Stimulated activated CD4-positive, alpha-beta T cell treated with anti-CD3 and anti-CD28 coated beads, Interleukin-15, amount 100 ng/mL, for 1 hour (primary cell): ENCODE measurements at places on chromosomes 3 and 15.
A peak's percentile ranks its signal among the peaks of the same experiment; 100 is the strongest.

- no peak for DNase-seq
Measured at GRCh38 chr3:23761440-23761896, 44.3 kb upstream of the UBE2E1 start.

DNA sequence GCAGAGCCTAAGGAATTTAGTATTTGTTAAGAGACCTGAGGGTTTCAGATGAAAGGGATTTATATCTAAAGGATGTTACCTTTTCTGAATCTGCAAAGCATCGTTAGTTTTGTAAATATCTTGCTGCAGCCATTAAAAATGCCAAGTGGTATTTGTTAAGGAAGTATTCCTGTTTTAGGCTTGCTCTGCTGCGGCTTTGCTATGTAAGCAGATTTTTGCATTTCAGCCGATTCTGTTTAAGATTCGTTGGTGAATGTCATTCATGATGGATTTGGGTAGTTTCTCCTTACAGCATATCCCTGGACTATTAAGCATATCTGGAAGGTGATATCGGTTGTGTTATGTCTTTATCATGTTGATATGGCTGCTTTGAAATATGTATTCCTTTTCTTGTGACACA is 1.0 kb downstream of the USP8 start:
- no peak for DNase-seq

GRCh38 chr3:66722675-66723074 is 221.9 kb upstream of the LRIG1 start:
- no peak for DNase-seq

- no peak for DNase-seq
Measured at GRCh38 chr15:73364070-73364469, 4.7 kb downstream of the HCN4 start.

DNA sequence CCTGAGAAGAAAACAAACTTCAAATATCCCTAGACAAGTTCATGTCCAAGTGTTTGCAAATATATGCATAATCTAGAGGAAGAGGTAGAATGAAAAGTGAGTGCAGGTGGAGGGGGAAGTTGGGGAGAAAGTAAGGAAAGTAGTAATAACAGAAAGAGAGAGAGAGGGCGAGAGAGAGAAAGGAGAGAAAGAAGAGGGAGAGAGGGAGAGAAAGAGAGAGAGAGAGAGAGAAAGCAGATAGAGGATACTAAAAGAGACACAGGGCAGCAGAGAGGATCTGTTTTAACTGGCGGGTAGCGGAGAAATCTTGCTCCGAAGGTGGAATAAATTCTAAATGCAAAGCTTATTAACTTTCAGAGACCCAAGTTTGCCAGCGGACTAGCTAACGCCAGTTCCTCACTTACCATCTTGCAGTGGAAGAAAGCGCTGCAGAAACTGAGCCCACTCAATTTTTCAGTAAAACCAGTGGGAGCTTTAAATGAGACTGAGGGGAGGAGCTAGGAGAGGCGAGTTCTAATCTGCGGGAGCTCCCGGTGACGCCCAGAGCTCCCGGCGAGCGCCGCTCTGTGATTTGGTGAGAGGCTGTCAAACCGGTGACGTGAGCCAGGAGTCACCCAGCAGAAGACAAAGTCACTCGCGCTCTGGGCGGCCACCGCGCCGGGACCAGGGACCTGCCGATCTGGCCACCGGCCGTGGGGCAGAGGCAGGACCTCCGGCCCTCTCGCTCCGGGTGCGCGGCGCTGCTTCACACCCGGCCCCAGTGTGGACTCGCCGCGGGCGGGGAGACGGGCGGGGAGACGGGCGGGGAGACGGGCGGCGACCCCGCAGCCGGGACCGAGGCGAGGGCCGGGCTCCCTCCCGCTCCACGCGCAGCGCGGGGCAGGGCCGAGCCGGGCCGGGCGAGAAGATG is at the start of gene GMNC:
GMNC (minus strand) TSS at position 486 of the 910 bp plus-strand sequence; CDS start at position 407, 79 bp downstream.
- DNase-seq, result peak; percentile 10

GRCh38 chr3:71710906-71711494 is 14.2 kb downstream of the EIF4E3 start:
- DNase-seq, result no peak

DNA sequence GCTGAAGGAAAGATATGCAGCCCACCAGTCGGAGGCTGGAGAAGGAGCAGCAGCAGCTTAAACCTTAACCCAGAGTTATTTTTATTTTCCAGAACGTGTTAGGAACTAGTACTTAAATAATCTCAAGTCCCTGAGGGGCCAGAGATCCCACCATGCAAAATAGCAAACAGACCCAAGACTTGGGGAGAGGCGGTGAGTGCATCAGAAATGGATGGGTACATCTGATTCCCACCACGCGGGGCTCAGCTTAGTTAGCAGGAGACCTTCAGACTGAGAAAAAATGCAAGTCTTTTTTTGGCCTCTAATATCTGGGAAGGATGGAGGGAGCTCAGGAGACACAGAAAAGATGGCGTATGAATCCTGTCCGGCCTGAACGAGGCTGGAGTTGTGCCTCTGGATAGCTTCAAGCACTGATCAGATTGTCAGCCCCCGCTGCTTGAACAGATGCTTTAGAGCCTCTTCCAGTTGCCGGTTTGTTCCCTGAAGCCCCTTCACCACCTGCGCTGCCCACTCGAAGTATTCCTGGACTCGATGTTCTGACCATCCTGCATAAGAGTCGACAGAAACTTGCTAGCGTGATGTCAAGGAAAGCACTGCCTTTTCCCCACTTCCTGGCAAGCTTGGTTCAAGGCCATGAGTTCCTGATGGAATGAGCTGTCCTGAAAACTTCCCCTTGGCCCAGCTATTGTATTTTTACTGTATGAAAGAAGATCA is 1.3 kb downstream of the HDDC3 start:
- no peak for DNase-seq

DNA sequence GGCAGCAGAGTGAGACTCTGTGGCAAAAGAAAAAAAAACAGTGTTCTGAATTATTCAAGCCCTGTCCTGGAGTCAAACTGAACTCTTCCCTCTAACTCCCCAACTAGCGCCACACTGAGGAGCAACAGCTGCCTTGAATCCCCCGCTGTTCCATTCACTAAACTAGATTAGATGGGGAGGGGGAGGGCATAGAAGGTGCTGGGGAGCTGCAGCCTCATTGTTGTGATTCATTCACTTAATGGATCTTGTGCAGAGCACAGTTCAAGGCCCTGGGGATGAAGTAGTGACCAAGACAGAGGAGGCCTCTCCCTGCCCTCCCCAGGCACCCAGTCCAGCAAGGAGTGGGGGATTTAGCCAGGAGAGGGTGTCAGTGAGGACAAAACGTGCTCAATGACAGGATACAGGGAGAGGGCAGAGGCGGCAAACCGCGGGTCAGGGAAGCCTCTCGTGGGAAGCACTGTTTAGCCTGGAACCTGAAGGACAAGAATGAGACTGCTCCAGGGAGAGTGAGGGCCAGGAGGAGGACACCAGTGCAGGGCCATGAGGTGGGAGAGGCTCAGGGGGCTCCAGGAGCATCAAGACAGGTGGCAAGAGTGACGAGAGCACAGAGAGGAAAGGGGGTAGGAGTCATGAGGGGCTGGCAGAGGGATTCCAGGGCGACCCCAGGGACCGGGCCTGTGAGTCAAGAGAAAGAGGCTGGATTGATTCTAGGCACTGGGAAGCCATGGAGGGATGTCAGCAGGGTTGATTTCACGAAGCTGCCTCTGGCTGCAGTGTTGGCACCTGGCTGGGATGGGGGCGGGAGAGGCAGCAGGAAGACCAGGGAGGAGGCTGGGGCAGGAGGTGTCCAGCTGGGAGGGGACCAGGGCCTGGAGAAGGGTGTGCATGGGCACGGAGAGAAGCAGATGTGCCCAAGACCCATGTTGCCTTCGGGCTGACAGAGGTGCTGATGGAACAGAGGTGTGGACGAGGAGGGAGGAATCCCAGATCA is 31.4 kb downstream of the ALS2CL start:
- no peak for DNase-seq

GRCh38 chr15:40510201-40510600 is 39.4 kb downstream of the CHST14 start:
- DNase-seq, result no peak

DNA sequence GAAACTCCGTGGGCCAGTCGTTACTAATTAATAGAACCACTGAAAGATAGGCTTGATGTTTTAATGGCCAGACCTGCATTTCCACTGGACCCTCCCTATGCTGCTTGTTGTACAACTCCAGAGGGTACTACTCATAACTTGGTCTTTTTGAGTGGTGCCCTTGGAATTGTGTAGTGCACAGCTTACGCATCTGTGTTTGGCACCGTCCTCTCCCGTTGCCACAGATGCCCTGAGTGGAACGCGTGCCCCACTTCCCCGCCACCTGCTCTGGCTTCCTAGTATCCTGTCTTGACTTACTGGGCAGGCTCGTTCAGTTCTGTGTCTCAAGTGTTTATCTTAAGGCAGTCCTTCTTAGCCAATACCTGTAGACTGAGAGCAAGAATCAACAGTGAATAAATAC is 78.7 kb downstream of the USP13 start:
- no peak for DNase-seq
